ENCODE measurements at places on chromosomes 7 and 10.

- no peak for DNase-seq
Observed at GRCh38 chr10:655184-655583, 34.3 kb downstream of the DIP2C start.

- DNase-seq = no peak
Observed at GRCh38 chr7:151056283-151056665, 1.4 kb downstream of the CDK5 start.

- DNase-seq = no peak
Observed at GRCh38 chr7:66626331-66626934, 2.2 kb upstream of the KCTD7 start.

DNA sequence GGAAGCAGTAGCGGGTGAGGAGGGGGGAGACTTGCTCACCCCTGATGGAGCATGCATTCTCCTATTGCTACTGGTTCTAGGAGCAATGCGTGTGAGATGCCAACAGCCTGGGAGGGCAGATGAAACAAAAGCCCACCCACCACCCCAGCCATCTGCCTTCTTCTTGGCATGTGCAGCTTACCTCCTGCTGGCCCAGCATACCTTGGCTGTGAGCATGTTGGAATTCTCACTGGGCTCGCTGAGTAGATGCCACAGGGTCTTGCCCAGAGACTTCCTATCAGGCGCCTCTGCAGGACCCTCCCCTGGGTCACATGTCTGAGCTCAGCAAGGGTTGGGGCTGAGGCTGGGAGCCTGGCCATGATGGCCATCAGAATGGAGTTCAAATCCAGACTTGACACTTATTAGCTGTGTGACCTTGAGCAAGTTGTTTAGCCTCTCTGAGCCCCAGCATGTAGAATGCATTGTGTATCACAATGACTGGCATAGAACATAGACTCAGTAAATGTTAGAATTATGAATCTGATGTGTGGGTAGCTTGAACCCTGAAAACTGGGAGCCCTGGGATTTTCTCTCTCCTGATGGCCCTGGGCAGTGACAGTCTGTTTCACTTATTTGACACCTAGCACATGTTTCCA is 38.2 kb downstream of the CDH23 start:
- DNase-seq = no peak

DNA sequence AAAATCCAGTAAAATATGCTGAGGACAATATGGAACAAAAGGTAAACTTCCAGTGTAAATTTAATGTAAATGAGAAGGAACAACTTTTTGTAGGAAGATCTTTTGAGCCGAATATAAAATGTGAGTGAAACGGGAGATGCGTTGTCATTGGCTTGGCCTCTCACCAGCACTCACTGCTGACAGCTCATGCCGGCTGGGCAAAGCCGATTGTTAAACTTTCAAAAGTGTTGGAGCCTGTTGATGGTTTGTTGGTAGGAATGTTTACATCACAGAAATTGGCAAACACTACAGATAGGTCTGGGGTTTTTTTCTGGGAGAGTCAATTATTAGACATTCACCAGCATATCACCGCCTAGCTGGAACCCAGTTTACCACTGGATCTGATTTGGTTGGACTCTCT is 6.1 kb downstream of the PSTK start:
- DNase-seq = no peak

GRCh38 chr7:156626220-156626895 is 14.2 kb upstream of the RNF32 start:
- no peak for DNase-seq

GRCh38 chr7:2803755-2804154 is 40.4 kb downstream of the GNA12 start:
- DNase-seq = no peak
